ENCODE measurements at places on chromosomes 12 and 14.
A peak's percentile ranks its signal among the peaks of the same experiment; 100 is the strongest.

DNA sequence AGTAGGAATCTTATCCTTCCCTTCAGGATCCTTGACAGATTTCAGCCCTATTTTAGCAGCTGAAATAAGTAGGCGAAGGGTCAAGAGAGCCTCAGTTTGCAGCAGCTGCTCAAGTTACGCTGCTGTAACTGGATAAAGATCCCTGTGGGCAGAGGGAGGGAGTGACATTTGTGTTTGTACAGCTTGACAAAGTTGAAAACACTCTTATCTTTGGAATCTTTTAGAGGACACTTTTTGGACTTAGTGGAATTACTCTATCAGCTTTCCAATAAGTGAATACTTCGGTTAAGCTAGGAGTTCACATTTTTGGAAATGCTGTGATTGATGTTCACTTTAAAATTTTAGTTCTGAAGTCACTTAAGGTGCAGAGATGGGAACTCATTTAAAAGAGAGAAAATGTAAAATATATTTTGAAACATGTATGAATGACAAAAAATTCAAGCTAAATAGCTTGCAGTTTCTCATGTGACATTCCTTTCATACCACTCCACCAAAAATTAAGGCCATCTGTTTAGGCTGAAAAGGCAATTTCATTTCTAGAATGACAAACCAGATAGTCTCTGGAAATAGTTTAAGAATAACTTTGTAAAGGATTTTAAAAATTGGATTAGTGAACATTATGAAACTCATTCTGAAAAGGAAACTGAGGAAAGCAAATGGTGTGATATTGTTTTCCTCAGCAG, 55.2 kb downstream of the SLC38A4 start:
- DNase-seq = peak; percentile 63

- no peak for DNase-seq
These were observed 24.7 kb downstream of the PRPF40B start for GRCh38 chr12:49647827-49648711.

DNA sequence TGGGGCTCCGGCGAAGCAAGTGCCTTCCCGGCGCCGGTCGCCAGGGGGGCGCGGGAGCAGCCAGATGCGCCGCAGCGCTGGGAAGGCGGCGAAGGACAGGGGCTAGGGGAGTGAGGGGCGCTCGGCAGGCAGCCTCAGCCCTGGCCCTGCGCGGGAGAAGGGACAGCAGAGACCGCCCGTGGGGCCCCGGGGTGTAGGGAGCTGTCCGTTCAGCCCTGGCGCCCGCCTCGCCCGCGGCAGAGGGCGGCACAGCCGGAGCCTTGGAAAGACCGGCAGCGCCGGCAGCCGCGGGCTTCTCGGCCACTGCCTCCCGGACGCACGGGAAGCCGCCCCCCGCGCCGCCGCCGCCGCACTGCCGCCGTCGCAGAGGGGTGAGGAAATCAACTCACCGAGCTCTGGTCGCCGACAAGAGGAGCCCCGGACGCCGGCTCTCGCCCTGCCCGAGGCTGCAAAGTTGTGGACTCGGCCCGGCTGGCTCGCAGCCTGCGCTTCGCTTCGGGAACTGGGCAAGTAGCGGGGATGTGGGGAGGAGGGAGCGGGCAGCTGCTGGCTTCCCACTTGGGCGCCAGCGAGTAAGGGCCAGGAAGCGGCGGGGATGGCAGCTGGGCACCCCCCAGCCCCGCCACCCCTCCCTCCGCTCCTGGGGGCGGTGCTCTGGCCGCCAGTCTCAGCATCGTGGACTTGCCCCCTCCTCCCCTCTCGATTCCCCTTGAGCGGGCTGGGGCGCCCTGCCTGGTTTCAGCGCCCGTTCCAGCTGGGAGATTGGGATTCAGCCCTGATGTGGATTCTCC, at the start of gene ZDHHC22:
ZDHHC22 (minus strand) TSS at position 578 of the 791 bp plus-strand sequence. CDS start 2,053 bp downstream, outside the sequence.
- DNase-seq = no peak

- no peak for DNase-seq
These were observed 680 bp downstream of the ASB8 start for GRCh38 chr12:48156652-48157017.

DNA sequence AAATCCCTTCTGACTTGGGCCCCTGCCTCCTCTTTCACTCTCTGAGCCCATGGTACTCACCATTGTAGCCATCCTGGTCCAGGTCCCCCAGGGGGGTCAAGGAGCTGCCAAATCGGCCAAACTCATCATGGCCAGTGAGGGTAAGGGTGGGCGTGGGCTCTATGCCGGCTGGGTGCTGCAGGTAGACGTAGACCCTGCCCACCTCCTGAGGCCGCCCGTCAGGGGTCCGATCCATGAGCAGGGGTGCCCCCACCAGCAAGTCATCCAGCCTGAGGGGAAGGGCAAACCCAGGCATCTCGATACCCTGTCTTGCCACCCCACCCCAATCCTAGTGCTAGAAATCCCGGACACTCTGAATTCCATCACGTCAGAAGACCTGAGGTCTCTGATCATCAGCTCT, 14.0 kb downstream of the ITGA5 start:
- DNase-seq = no peak

DNA sequence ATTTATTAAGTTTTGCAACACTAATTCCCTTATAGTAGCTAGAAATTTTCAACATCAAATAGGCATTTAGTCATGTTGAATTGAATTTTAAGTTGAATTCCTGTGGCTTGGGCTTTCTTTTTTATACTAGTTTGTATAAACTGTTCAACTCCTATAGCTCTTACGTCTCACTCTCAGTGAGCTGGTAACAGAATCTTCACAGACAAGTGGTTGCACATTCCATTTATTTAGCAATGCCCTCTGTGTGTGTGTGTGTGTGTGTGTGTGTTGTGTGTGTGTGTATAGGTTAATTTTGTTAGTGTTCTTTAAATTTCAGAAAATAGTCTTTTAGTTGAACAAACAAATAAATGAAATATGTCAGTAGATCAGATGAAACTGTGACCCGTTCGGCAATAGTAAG, 425.0 kb downstream of the NPAS3 start:
- DNase-seq = no peak

DNA sequence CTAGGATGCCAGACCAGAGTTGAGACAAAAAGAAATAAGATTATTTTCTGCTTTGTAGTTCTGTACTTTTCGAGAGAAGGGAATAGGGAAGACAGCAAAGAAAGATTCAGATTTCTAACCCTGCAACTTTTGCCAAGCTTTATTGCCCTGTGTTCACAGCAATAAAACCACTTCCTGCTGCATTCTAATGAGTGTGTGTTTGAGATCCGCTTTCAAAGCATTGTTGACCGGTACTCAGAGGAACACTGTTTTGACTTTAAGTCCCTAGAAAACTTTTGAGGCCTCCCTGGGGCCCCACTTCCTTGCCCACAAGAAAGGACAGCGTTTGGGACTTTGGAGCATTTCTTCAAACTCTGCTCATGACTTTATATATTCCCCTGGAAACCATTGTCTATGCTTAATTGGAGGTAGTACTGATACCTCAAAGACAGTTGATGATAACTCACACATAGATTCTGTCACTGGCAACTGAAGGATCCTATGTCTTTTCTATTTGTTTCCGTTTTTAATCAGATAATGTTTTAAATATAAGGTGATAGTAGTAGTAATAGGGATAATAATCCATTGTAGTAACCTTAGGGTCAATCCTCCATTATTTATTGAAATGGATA, 1.3 kb downstream of the RNASE6 start:
- DNase-seq = no peak

DNA sequence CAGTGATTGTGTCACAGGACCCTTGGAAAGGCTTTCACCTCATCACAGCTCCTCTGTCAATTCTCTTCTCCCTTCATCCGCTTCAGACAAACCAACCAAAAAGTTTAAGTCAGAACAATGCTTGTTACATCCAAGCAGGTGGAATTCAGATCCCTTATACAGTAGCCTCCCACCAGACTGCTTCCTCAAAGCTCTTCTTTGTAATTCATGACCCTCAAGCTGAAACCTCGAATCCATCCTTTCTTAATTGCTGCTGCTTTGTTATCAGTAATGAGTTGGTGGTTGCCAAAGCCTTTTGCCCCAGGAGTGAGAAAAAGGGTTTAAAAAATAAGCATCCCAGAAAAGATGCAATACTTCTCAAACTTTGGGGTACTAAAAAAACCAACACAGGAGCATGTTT, 9.5 kb downstream of the BEST3 start:
- no peak for DNase-seq

- peak; percentile 3 for DNase-seq
These were observed 334.5 kb downstream of the TMEM121 start for GRCh38 chr14:105860615-105861580.

Data from gastrocnemius medialis (tissue), 4 donors.